ENCODE measurements at places on chromosomes 7 and 10.

DNA sequence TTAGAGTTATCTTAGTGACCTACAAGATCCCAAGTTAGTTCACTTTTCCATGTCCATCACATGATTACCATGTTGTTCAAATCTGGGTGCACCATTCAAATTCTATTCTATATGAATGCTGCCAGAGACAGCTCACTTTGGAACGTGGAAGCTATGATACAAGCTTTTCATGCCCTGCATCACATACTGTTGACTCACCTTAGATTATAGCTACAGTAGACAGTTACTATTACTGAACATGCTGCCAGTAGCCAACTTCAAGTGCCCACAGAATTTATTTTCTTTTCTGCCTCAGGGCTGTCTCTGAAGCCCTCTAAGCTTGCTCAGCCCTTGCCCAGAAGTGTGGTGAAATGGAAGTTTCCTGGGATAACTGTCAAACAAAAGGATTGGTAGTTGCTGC, 231.1 kb downstream of the GPR158 start:
- no peak for DNase-seq

GRCh38 chr7:92815412-92815811, 21.0 kb downstream of the CDK6 start:
- no peak for DNase-seq

DNA sequence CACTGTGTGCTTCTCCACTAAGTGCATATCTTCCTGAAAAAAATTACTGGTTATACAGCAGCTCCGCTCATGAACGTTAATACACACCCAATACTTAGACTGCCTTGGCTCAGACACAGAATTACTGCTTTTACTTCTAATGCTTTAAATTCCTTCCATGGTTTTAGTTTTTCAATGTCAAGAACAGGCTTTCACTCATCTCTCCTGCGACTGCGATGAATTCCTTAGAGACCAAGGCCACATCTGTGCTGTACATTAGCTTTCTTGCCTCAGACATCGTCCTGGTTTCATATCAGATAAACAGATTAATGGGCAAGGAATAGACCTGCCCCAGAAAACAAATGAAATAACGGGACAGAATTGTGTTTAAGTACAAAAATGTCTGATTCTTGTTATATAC, 120.2 kb downstream of the CYP26A1 start:
- DNase-seq, result no peak

GRCh38 chr10:122239578-122240257, 31.4 kb upstream of the BTBD16 start:
- no peak for DNase-seq

- DNase-seq, result no peak
Measured at GRCh38 chr7:135361788-135362187, 128.2 kb downstream of the STRA8 start.

DNA sequence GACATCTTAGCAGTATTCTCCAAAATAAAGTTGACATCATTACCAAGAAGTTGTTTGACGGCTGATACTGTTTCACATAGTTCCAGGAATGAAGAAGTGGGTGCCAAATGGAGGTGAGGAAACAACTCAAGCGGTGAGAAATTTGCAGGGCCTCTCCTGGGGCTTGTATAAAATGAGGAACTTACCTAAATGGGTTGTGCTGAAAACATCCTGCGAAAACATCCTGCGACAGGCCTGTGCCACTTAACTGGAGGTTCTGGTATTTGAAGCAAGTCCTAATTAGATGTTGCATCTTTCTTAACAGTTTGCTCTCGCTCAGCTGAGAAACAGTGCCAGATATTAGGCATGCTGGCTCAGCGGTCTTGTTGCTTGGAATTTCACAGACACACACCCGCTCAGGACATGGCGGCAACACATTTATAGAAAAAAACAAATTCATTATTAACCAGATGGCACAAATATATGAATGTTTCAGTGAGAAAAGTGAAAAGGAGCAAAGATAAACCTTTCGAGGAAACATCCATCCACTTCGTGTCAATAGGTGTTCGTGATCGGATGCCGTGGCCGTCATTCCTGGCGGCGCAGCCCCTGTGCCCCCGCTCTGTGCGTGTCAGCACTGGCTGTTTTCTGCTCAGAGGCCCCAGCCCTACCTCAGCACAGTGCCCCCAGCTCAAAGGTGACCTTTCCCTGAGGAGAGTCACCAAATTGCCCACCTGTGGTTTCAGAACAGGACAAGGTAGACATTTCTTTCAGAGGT, 48.1 kb downstream of the CDC123 start:
- peak; percentile 80 for DNase-seq

Data from germinal center (tissue), 1 donor.